ENCODE measurements at places on chromosomes 2 and 18. TPM values are rescaled to one million over a fixed set of nuclear protein-coding genes. Genes with fewer than 3 reads are reported as not detected.

The KCNK3 gene
- under 0.01 TPM for polyA plus RNA-seq

The CYRIA gene
- 0.92 TPM for polyA plus RNA-seq

The LRRTM1 gene
- polyA plus RNA-seq = not detected

The SOX11 gene
- not detected for polyA plus RNA-seq

The ELMOD3 gene
- 11.6 TPM for polyA plus RNA-seq

The DOK1 gene
- 22.8 TPM for polyA plus RNA-seq

The ROCK2 gene
- 16.8 TPM for polyA plus RNA-seq

The NTSR2 gene
- polyA plus RNA-seq = not detected

The UCN gene
- polyA plus RNA-seq = 0.89 TPM

The ITPRIPL1 gene
- 1.5 TPM for polyA plus RNA-seq

The CHRND gene
- polyA plus RNA-seq = not detected

The TEKT4 gene
- not detected for polyA plus RNA-seq

The ALPI gene
- 7.2 TPM for polyA plus RNA-seq

The MLPH gene
- 56.2 TPM for polyA plus RNA-seq

The TMEM150A gene
- polyA plus RNA-seq = 12.0 TPM

The KLHL41 gene
- polyA plus RNA-seq = not detected

The ALK gene
- 0.60 TPM for polyA plus RNA-seq

The MOCOS gene
- polyA plus RNA-seq = 1.8 TPM

The IL36G gene
- polyA plus RNA-seq = 0.17 TPM

The GALNT5 gene
- 3.6 TPM for polyA plus RNA-seq

The TFCP2L1 gene
- polyA plus RNA-seq = 29.1 TPM

The RESP18 gene
- polyA plus RNA-seq = not detected

The GAL3ST2 gene
- polyA plus RNA-seq = 3.0 TPM

The XRCC5 gene
- polyA plus RNA-seq = 70.3 TPM

The CFAP221 gene
- not detected for polyA plus RNA-seq

The CFAP65 gene
- under 0.01 TPM for polyA plus RNA-seq

The TRIB2 gene
- polyA plus RNA-seq = 6.6 TPM

The HOXD11 gene
- 3.6 TPM for polyA plus RNA-seq

The MBD1 gene
- polyA plus RNA-seq = 25.9 TPM

The GNLY gene
- 13.9 TPM for polyA plus RNA-seq

The HRH4 gene
- polyA plus RNA-seq = not detected

The NABP1 gene
- polyA plus RNA-seq = 8.6 TPM

The LOXL3 gene
- polyA plus RNA-seq = 3.5 TPM

The SERPINB10 gene
- 0.15 TPM for polyA plus RNA-seq

The MC5R gene
- not detected for polyA plus RNA-seq

The BCL11A gene
- 4.4 TPM for polyA plus RNA-seq

The NR4A2 gene
- 11.3 TPM for polyA plus RNA-seq

The HSPD1 gene
- 313 TPM for polyA plus RNA-seq

The CFC1 gene
- polyA plus RNA-seq = not detected

The HNRNPLL gene
- polyA plus RNA-seq = 16.1 TPM

The ARL4C gene
- polyA plus RNA-seq = 15.8 TPM

The RAX gene
- polyA plus RNA-seq = not detected

The SERPINB3 gene
- polyA plus RNA-seq = 1.2 TPM

The EGR4 gene
- not detected for polyA plus RNA-seq
